ENCODE measurements at places on chromosomes 5 and 9. TPM values are rescaled to one million over a fixed set of nuclear protein-coding genes. Genes with fewer than 3 reads are reported as not detected.

GRCh38 chr9:289121-289520 lies 74.5 kb downstream of the DOCK8 start:
- no peak overlapping the region for H3K27ac ChIP-seq
- no peak for DNase-seq
- no peaks in the 10 kb centered on the region for H3K27me3 ChIP-seq
- H3K36me3 ChIP-seq: no peaks in the 10 kb centered on the region

DNA sequence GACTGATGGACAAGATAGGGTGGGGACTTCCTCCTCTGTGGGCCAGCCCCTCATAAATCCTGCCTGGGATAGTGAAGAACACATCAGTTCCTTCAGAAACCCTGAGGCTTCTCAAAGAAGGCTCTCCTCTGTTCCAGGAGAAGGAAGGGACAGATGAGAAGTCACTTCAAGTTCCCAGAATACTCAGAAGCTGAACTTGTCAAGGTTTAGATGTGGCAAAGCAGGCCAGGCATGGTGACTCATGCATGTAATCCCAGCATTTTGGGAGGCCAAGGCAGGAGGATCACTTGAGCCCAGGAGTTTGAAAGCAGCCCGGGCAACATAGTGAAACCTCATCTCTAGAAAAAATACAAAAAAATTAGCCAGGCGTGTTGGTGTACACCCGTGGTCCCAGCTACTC lies 38.5 kb downstream of the STOM start:
- peak overlapping the region; percentile 99 for H3K27ac ChIP-seq
- H3K36me3 ChIP-seq: peaks cover 88% of the 10 kb centered on the region
- no peak for DNase-seq

GRCh38 chr9:73152543-73152844 lies 829 bp downstream of the ANXA1 start:
- DNase-seq: no peak
- peak overlapping the region; percentile 62 for H3K4me3 ChIP-seq
- H3K27me3 ChIP-seq: no peaks in the 10 kb centered on the region
- no peaks in the 10 kb centered on the region for H3K36me3 ChIP-seq

GRCh38 chr5:107565791-107566767 lies 104.7 kb downstream of the EFNA5 start:
- no peaks in the 10 kb centered on the region for H3K36me3 ChIP-seq
- H3K4me1 ChIP-seq: peaks cover 22% of the 10 kb centered on the region
- H3K4me3 ChIP-seq: peak overlapping the region; percentile 28
- no peak for DNase-seq
- no peak overlapping the region for H3K27ac ChIP-seq

DNA sequence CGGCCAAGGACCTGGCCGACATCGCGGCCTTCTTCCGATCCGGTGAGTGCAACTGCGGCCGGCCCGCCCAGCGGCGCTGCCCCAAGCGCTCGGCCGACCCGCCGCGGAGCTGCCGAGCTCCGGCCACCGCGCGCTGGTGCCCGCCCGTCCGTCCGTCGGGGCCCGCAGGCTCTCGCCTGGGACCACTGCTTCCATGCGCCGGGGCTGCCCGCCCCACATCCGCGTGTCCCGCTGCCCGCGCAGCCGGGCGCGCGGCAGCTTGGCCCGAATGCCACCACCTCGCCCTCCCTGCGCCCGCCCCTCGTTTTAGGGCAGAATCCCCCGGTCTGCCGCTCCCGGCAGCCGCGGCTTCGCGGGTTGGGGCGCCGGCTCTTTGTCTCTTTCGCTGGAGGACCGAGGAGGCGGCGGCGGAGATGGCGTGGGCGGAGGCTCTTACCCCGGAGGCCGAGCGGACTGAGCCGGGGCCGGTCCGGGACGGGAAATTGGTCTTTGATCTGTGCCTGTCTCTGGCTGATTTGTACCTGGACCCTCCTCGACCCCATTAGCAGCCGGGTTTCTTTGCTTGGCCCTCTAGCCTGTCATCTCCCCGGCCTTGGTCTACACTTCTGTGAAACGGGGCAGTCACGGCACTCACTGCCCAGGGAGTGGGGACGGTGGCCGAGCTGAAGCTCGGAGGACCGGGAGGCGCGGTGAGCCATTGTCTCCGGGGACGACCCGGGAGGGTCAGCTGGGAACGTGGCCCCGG lies 871 bp downstream of the TRIO start:
- no peaks in the 10 kb centered on the region for H3K36me3 ChIP-seq
- H3K4me1 ChIP-seq: peaks cover 40% of the 10 kb centered on the region
- peak overlapping the region; percentile 93 for H3K27ac ChIP-seq
- peak overlapping the region; percentile 97 for H3K4me3 ChIP-seq

DNA sequence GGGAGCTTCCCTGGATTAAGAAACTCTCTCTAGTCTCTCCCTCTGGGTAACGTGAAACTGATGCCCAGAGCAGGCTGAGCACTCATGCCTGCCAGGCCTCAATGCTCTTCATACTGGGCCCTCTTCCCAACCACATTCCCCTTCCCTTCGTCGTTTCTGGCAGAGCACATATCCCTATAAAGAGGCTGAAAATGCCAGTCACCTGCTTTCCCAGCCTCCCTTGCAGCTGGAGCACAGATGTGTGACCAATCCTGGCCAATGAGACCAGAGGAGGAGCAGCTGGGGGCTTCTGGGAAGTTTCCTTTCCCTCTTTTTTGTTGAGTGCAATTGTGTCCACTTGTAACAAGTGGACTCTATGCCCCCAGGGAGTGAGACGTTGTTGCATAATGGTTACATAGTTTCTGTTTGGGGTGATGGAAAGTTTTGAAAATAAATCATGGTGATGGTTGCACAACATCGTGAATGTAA lies 30.2 kb upstream of the SMIM23 start:
- H3K27me3 ChIP-seq: no peaks in the 10 kb centered on the region
- no peak for DNase-seq
- no peak overlapping the region for H3K4me3 ChIP-seq
- H3K4me1 ChIP-seq: no peaks in the 10 kb centered on the region
- no peaks in the 10 kb centered on the region for H3K36me3 ChIP-seq
- H3K27ac ChIP-seq: no peak overlapping the region

DNA sequence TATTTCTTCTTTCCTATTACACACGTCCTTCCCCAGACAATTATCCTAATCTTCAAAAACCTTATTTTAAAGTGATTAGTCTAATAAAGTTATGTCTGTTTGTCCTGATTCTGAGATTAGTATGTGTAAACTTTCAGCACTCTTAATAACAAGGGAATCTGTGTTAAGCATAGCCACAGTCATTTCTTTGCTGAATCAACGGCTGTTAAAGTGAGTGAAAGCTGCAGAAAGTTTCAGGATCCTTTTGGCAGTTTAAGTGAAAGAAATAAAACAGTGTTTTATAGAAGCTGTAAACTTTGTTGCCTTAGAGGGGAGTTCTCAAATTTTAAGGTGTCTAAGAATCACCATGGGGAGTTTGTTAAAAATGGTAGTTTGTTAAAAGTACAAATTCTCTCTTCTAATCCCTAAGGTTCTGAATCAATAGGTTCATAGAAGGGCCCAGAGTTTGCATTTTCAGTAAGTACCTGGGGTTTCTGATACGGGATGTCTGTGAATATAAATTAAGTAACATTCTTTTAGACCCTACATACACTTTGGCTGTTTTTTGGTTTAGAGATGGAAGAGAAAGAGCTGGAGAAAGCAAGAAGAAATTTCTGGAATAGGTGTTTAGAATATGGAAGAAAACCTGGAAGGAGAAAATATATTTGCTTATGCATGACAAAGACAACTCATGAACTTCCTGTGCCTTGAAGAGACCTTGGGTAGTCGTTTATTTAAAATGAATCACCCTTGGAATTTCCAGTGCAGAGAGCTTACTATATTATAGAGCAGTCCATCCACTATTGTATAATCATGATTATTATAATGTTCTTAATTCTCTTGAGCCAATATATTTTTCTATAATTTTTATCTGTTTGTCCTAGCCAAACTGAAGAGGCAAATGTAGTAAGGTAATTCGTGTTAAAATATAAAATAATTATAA lies 45.7 kb downstream of the SCAMP1 start:
- H3K36me3 ChIP-seq: no peaks in the 10 kb centered on the region
- no peaks in the 10 kb centered on the region for H3K27me3 ChIP-seq
- no peak for DNase-seq
- no peaks in the 10 kb centered on the region for H3K4me1 ChIP-seq
- H3K4me3 ChIP-seq: no peak overlapping the region

DNA sequence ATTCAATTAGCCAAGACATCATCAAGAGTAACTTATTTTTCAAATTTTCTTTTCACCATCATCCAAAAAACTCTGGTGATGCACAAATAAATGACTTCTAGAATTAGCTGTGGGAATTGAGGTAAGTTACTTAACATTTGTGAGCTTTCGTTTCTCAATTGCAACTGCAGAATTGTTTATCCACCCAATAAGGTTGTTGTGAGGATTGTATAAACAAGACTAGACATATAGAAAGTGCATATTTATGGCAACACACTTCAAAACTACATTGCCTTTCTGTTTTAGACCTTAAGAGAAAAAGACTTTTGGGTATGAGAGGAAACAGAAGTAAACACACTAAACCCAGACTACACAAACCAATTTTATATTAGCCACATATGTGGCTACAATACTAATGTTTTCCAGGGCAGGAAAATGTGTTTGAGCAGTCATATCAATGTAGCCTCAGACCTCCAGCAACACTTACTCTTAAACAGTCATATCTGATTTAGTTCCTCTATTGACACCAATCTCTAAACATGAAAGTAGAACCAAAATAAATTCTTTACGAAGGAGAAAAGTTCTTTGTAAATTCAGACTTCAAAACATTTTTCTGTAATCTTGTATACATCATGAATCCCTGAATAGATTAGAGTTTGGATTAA lies 488.0 kb upstream of the CYLC2 start:
- no peak for DNase-seq
- H3K4me1 ChIP-seq: no peaks in the 10 kb centered on the region
- H3K27ac ChIP-seq: no peak overlapping the region
- no peaks in the 10 kb centered on the region for H3K27me3 ChIP-seq

DNA sequence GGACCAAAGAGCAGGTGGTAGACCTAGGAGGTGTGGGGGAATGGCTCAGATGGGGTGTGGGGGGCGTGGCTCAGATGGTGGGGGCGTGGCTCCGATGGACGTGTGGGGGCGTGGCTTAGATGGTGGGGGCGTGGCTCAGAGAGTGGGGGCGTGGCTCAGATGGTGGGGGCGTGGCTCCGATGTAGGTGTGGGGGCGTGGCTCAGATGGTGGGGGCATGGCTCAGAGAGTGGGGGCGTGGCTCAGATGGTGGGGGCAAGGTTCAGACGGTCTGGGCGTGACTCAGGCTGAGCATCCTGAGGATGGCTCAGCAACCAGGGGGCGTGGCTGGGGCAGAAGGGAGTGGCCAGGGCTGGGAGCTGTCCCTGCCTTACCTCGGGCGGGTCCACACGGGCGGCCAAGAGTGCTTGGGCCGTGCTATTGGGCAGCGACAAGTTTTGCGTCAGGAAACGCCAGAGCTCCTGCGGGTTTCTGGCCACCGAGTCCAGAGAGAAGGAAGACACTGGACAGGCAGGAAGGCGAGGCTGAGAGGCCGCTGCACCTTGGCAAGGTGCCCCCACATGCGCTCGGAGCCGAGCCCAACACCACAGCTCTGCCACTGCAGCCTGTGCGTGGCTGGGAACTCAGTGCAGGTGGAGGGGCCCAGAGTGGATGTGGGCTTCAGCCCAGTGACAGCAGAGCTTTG lies 5.9 kb downstream of the ABCA2 start:
- peaks cover 23% of the 10 kb centered on the region for H3K36me3 ChIP-seq
- H3K27ac ChIP-seq: no peak overlapping the region
- peaks cover 3% of the 10 kb centered on the region for H3K4me1 ChIP-seq
- no peaks in the 10 kb centered on the region for H3K27me3 ChIP-seq

DNA sequence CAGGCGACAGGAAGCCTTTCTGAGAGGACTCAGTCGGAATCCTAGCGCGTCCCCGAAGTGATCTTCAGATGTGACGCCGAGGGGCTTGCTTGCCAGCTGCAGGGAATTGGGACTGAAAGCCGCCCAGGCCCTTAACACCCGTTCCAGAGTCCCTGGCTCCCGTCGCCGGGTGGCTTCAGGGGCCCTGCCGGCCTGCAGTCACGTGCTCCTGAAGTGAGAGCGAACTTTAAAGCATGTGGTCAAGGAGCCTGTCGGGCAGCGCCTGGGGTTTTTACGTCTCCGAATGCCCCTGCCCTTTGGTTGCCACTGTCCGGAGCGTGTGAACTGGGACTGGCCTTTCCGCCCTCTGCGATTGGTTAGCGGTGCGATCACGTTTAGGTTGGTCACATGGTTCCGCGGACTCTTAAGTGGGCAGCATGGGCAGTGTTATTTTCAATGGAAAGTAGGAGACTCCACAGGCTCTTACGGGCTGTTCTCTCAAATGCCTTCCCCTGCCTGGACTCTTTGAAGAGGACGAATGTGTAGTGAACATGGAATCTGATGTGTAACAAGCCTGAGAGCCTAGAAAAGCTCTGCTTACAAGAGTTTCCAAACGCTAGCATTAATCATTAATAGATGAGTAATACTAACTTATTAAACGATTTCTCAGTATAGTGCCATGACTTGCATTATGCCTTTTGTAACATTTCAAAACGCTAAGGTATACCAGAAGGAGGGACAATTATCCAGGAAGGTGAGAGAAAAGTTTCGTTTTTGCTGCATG lies 1.9 kb downstream of the VLDLR start:
- DNase-seq: peak; percentile 33
- no peaks in the 10 kb centered on the region for H3K36me3 ChIP-seq
- H3K27me3 ChIP-seq: no peaks in the 10 kb centered on the region
- H3K4me1 ChIP-seq: no peaks in the 10 kb centered on the region

DNA sequence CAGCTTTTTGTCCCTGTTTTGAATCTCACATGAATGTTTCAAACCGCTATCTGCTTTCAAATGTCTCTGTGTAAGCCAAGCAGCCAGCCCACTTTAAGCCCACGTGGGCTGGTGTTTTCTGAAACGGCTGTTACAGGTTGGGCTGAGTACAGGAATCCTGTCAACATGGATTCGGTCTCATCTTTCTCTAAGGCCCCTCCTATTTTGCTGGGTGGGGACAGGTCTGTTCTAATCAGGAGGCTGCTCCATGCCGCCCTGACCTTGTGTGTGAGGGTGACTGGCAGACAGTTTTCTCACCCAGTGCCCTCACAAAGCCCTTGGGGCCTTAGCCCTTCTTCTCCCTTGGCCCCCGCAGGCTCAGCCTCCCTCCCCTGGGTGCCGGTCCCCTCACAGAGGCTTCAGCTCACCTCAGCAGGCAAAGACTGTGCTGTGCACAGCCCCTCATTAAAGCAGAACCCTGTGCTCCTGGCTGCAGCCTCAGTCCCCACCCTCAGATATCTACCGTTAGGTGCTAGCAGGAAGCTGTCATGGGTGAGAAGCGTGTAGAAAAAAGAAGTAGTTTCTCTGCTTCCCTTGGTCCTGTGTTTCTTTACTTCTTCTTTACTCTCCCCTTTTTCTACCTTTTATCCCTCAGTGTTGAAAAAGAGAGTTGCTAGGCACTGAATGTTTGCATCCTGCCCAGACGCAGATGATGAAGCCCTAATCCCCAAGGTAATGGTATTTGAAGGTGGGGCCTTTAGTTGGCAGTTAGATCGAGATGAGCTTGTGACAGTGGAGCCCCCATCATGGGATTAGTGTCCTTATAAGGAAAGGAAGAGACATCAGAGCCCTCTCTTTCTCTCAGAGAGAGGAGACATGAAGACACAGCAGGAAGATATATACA lies 205.7 kb downstream of the ADAMTS12 start:
- H3K4me1 ChIP-seq: no peaks in the 10 kb centered on the region
- no peaks in the 10 kb centered on the region for H3K36me3 ChIP-seq
- H3K27ac ChIP-seq: no peak overlapping the region
- no peaks in the 10 kb centered on the region for H3K27me3 ChIP-seq

GRCh38 chr5:33398501-33398900 lies 42.3 kb upstream of the TARS1 start:
- no peak for DNase-seq
- H3K4me3 ChIP-seq: no peak overlapping the region
- no peaks in the 10 kb centered on the region for H3K27me3 ChIP-seq

The ZNF300 gene
- 2.9 TPM for total RNA-seq

The FOXD1 gene
- total RNA-seq: 7.1 TPM

The HMCN2 gene
- 7.5 TPM for total RNA-seq

The DNAJC25 gene
- total RNA-seq: 2.2 TPM

The RANBP17 gene
- total RNA-seq: 0.96 TPM

The PAM gene
- 940 TPM for total RNA-seq

All from ascending aorta (tissue), 2 donors.